Ascending aorta (tissue), 2 donors: ENCODE measurements at places on chromosomes 3 and 15. TPM values are rescaled to one million over a fixed set of nuclear protein-coding genes. Genes with fewer than 3 reads are reported as not detected.

- DNase-seq: no peak
Measured at GRCh38 chr3:5437296-5437782, 249.8 kb downstream of the EDEM1 start.

Gene LRRC3B
- total RNA-seq: not detected

- no peak for DNase-seq
Measured at GRCh38 chr3:73121669-73122331, 60.3 kb downstream of the EBLN2 start.

Gene SPSB4
- not detected for total RNA-seq

DNA sequence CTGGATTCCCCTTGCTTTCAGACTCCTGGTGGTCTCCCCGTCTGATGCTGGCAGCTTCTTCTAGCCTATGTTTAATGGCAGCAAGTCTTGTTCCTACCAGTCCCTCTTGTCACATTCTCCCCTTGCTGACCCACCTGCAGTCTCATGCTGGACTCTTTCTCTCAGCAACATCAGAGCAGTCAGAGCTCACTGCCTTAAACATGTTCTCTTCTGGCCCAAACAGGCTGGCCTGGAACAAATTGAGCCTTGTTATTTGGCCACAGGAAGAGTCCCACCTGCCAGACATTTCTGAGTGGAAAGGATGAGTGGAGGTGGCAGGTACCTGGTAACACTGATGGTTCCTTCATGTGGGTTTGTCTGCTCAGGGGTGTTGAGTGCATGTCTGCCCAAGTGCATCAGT, 59.2 kb upstream of the APEH start:
- DNase-seq: no peak
